ENCODE measurements at places on chromosomes 5 and 9.
A peak's percentile ranks its signal among the peaks of the same experiment; 100 is the strongest.

DNA sequence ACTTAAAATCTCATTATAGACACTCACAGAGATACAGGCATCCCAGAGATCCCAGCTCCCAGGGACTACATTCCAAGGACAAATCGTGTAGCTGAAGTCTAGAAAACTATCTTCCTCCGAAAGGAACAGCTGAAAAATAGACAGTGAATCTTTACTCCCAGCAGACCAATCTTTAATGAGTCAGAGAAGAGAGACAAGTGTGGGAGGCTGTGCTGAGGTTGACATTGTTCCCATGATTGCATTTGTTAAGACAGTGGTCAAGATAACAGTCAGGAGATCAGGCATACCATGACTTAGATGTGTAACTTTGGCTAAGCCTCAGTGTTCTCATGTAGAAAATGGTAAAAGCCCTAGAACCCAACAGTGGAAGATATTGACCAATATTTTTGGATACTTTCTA, 120.7 kb downstream of the PAPPA start:
- no peak for DNase-seq

DNA sequence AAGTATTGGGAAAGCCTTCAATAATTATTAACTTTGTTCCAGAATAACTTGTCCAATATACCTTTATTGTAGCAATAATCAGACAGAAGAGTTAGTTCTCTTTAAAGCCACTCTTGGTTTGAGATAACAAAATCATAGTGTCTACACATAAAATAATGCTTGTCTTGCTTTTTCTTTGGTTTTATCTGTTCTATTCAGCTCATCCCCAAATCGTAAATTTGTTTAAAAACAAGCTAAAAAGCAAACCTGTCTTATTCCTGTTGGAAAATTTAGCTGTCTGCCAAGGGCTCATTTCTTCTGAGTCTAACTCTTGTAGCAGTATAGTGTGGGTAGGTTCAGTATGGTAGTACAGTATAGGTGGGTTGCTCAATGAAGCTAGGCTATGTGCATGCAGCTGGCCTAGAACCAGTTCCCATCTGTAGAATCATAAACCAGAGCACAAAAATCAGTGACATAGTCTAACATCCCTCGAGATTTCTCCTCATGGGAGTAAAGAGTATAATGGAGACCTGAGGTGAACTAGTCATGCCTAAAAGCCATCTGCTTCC, 17.9 kb upstream of the APBA1 start:
- DNase-seq, result no peak

GRCh38 chr5:10828241-10828640, 67.2 kb upstream of the DAP start:
- no peak for DNase-seq

GRCh38 chr9:137089232-137089947, 2.6 kb downstream of the MAN1B1 start:
- no peak for DNase-seq

DNA sequence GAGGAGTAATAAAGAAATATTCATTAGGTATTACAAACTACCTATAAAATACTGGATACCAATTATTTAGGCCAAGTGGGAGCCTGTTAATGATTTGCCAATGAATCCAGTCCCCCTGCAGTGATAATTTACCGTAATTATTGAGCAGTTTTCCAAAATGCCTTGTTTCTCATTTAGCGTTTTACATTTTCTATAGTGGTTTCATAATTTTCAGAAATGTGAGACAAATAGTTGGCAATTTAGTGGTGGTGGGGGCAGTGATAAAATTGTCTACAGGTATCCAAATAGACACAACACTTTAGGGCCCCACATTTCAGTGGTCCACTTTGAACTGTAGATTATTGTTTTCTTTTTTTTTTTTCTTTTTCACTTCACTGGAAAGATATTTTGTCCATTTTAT, 27.3 kb upstream of the ALDH1A1 start:
- no peak for DNase-seq

DNA sequence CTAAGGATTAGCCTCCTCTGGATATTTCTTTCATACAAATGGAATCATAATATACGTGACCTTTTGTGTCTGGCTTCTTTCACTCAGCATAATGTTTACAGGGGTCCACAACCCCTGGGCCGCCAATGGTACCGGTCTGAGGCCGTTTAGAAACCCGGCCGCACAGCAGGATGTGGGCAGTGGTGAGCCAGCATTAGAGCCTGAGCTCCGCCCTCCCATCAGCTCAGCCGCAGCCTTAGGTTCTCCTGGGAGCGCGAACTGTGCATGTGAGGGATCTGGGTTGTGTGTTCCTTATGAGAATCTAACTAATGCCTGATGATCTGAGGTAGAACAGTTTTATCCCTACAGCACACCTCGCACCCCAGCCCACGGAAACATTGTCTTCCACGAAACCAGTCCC, 229.7 kb downstream of the ICE1 start:
- DNase-seq, result no peak

GRCh38 chr5:54663866-54664265, 146.3 kb downstream of the SNX18 start:
- DNase-seq, result no peak

- no peak for DNase-seq
Measured at GRCh38 chr5:125926172-125926571, 497.0 kb upstream of the GRAMD2B start.

DNA sequence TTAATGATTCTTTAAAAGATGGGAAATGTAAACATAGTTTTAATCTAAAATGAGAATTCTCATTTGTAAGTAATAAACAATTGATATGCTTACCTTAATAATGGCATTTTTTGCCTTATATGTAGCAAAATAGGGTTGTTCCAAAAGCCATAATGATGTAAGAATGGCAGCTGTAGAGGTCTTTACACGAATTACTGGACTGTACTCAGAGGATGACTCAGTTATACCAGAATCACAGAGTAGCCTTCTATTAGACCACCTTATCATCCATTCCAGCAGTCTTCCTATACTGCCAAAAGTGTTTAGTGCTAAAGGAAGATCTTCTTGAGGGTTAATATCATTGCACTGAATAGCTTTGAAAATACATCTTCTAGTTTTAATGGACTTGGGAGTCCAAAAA, 66.5 kb downstream of the CPLANE1 start:
- no peak for DNase-seq

DNA sequence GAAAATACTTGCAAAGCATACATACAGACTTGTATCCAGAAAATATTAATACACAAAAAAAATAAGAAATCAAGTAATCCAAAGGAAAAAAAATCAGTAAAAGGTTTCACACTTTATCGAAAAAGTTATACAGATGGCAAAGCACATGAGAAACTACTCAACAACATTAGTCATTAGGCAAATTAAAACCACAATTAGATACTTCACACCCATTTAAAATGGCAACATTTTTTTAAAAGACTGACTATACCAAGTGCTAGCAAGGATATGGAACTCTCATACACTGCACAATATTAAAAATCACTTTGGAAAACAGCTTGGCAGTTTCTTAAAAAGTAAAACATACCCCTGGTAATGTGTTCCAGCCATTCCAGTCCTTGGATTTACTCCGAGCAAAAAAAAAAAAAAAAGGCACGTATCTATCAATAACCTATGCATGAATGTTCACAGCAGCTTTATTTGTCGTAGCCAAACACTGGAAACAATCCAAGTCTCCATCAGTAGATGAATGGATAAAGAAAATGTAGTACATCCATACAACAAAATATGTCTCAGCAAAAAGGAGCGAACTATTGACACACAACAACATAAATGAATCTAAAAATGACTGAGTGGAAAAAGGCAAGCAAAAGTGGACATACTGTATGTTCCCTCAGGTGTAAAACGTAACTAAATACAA, 66.0 kb downstream of the GNAQ start:
- no peak for DNase-seq

- no peak for DNase-seq
Measured at GRCh38 chr5:133830911-133831310, 137.5 kb downstream of the C5orf15 start.

DNA sequence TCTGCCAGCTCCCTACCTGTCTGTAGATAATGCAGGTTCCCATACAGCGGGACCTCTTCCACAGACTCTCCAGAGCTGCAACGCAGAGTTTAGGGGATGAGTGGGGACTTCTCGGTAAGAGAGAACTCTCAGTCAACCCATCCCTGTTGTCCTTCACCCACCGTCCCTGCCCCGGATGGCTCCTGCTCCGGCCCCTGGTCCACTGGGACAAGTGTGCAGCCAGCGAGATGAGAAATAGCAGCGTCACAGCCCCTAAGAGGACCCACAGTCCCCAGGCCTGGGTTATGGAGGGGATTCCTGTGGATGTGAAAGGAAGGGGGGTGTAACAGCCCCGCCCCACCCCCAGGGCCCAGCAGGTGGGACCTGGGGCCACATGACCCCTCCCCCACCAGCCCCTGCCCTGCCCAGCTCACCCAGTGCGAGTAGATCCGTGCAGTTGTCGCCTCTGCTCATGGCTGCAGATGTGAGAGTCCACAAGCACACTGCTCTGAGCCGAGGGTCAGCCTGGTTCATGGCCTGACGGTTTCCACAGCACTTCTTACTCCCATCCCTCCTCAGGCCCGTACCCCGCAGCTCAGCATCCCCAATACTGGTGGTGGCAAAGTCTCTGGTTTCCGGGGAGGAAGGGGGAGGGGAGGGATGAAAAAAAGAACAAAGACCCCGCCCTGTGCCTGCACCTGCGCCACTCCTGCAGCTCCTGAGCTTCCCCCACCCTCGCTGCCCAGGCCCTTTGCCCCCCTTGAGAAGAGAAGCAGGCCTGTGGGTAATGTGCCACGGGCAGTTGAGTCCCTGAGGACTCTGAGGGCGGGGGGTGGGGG, at the start of gene SIT1:
TSS of gene SIT1 (minus strand) at position 591 of the 818 bp plus-strand sequence. CDS start at position 513, 78 bp downstream.
- no peak for DNase-seq

DNA sequence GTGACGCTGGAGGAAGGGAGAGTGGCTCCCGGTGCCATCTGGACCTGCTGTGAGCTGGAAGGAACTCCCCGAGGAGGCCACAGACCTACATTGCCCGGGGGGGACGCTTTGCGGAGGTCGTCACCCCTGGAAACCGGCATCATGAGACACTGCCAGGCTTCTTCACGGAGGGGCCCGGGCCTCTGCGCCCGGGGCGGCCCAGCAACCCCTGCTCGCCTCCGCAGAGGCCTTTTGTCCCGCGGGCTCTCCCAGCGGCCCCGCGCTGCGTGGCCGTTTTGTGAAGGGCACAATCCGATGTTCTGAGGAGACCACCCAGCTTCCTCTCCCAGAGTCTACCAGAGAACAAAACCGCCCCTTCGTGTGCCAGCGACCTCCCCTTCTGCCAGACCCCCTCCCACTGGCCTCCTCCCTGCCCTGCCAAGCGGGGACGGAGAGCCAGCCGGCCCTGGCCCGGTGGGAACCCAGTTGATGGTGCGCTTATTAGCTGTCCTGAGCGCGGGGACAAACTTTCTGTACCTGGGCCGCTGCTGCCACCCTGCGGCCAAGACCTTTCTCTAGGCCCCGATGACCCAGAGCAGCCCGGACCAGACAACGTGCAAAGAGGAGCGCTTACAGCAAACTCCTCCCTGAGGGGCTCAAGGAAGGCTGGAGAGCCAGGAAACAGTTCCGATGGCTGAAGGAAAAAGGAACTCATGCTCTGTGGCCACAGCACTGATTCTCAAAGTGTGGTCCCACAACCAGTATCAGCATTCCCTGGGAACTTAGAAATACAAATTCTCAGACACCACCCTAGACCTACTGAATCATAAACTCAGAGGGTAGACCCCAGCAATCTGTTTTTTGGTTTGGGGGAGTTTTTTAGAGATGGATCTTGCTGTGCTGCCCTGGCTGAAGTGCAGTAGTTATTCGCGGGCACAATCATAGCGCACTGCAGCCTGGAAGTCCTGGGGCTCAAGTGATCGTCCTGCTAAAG, 86.7 kb downstream of the SLC1A3 start:
- DNase-seq, result peak; percentile 78

GRCh38 chr5:88660947-88661805, 221.8 kb downstream of the MEF2C start:
- peak; percentile 91 for DNase-seq

DNA sequence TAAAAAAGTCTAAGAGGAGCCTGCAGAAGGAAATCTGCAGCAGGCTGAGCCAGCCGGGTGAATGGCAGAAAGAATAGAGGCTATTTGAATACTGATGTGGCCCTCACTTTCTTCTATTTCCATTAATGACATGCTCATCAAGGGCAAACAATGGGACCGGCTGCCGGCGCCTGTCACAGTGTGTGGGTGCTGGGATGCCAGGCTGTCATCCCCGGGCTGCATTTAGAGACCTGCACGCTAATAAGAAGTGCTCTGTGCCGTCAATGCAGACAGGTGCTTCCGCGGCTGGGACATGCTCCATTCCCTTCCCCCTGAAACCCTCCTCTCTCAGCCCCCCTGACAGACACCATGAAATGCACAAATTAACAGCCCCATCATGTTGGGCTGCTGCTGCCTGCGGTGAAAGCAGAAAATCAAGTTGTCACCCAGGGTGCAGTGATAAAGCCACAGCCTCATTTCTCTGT, 217.7 kb upstream of the TBCA start:
- no peak for DNase-seq

GRCh38 chr5:150045549-150045948, 40.8 kb downstream of the CSF1R start:
- no peak for DNase-seq

- peak; percentile 48 for DNase-seq
Measured at GRCh38 chr9:117963493-117964090, 259.4 kb downstream of the TLR4 start.

DNA sequence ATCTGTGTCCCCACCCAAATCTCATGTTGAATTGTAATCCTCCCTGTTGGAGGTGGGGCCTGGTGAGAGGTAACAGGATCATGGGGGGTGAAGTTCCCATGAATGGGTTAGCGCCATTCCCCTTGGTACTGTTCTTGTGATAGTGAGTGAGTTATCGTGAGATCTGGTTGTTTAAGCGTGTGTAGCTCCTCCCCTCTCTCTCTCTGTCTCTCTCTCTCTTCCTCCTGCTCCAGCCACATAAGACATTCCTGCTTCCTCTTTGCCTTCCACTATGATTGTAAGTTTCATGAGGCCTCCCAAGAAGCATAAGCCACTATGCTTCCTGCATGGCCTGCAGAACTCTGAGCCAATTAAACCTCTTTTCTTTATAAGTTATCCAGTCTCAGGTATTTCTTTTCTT, 28.8 kb downstream of the C5orf15 start:
- DNase-seq, result no peak

DNA sequence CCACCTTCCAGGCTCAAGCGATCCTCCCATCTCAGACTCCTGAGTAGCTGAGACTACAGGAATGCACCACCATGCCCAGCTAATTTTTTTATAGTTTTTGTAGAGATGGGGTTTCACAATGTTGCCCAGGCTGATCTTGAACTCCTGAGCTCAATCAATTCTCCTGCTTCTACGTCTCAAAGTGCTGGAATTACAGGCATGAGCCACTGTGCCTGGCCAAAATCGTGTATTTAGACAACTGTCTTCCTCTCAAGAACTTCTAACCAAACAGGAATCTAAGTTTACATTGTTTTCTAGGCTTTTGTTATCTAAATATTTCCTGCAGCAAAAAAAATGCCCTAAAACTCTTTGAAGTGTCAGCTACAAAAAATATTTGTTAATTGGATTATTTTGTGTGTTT, 78.8 kb downstream of the NLN start:
- no peak for DNase-seq

GRCh38 chr5:161263191-161263590, 283.3 kb downstream of the GABRB2 start:
- DNase-seq, result no peak

Data from cerebellar cortex (tissue), 1 donor.